MCF 10A (cell line): ENCODE measurements at places on chromosomes 16 and 17. TPM values are rescaled to one million over a fixed set of nuclear protein-coding genes. Genes with fewer than 3 reads are reported as not detected.

Gene TVP23A
- not detected in 2 replicates for total RNA-seq

Gene MMP28
- total RNA-seq = 22.3 and 27.4 TPM in 2 replicates

Gene PTGES3L
- total RNA-seq = 0.83 and 0.96 TPM in 2 replicates

Gene TPSG1
- not detected in 2 replicates for total RNA-seq

Gene C16orf82
- not detected in 2 replicates for total RNA-seq

Gene SPHK1
- 7.1 and 12.6 TPM in 2 replicates for total RNA-seq

Gene PLEKHH3
- 12.5 and 12.9 TPM in 2 replicates for total RNA-seq

Gene TMEM204
- total RNA-seq = not detected in 2 replicates

Gene TP53TG3F
- total RNA-seq = not detected in 2 replicates

Gene TPSD1
- not detected in 2 replicates for total RNA-seq

Gene HID1
- 3.2 and 7.0 TPM in 2 replicates for total RNA-seq

Gene KRT37
- total RNA-seq = not detected in 2 replicates

Gene PMP22
- 0.44 and 1.1 TPM in 2 replicates for total RNA-seq

Gene CLEC18A
- 0.28 and 0.88 TPM in 2 replicates for total RNA-seq

Gene SEZ6
- not detected in 2 replicates for total RNA-seq

Gene SPNS3
- total RNA-seq = not detected in 2 replicates

Gene CA7
- not detected in 2 replicates for total RNA-seq

Gene CBLN1
- total RNA-seq = not detected in 2 replicates

Gene ATP5PD
- 362 and 455 TPM in 2 replicates for total RNA-seq

Gene NLRC3
- total RNA-seq = not detected in 2 replicates

Gene TCF25
- total RNA-seq = 200 and 239 TPM in 2 replicates

Gene SLC47A2
- 0.32 and 0.54 TPM in 2 replicates for total RNA-seq

Gene SLC13A2
- total RNA-seq = not detected in 2 replicates

Gene NCBP3
- 47.1 and 52.5 TPM in 2 replicates for total RNA-seq

Gene CACNA1H
- not detected in 2 replicates for total RNA-seq

Gene KRTAP9-8
- not detected in 2 replicates for total RNA-seq
